Stimulated activated CD8-positive, alpha-beta memory T cell treated with anti-CD3 and anti-CD28 coated beads, Interleukin-4, amount 100 ng/mL, for 1 hour (primary cell): ENCODE measurements at places on chromosomes 7 and 10.

GRCh38 chr7:1979591-1980560, 252.9 kb downstream of the MAD1L1 start:
- DNase-seq, result no peak

- no peak for DNase-seq
Measured at GRCh38 chr7:148567524-148567923, 23.0 kb upstream of the C7orf33 start.

DNA sequence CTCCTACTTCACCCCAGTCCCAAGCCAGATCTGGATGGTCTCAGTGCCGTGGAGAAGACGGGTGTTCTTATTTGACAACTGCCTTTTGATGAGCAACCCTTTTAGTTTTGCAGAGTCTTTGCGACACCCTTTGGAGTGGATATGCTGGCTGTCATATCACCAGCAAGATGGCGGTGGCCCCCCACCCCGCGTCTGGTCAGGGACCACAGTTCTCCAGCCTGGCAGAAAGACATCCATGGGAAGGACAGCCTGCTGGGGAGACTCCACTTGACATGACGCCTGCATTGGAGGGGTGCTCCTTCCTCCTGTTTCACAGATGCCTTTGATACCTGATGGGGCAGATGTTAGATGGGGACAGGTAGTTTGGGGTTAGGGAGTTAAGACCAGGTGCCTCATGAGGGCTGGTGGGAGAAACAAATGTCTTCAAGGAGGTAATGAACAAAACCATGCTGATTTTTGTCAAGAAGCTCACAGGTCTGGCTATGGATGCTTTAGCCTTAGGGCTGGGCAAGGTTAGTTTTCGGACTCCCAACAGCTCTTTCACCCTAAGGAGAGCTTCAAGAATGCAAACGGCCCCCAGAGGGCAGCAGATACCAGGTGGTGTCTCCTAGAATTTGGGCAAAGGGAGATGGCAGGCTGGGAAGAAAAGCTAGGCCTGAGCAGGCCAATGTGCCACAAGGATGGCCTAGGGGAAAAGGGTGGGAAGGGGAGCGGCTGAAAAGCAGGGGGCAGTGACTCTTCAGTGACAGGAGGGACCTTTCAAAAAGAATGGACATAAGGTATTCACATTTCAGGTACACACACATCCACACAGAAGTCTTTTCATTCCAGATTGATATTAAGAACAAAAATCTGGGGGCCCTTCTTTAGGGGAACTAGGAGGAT, 95.2 kb downstream of the CLEC2L start:
- no peak for DNase-seq

GRCh38 chr7:22486597-22486996, 13.4 kb downstream of the STEAP1B start:
- no peak for DNase-seq

DNA sequence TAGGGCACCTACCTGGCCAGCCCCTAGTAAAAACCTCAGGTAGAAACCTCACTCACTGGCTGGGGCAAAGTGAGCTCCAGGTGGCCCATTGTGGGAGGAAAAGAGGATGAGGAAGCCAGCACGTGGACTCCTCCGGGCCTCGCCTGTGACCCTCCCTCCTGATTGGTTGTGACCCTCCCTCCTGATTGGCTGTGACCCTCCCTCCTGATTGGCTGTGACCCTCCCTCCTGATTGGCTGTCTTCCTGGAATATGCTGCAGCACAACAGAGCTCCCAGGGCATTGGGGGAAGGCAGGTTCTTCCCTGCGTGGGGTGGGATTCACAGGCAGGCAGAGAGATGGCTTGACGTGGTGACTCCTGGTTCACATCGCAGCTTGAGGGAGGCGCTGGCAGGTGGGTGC, 343.0 kb downstream of the GLRX3 start:
- no peak for DNase-seq

- no peak for DNase-seq
Measured at GRCh38 chr7:136348542-136349192, 371.5 kb upstream of the MTPN start.

GRCh38 chr7:50396856-50397255, 53.3 kb downstream of the FIGNL1 start:
- no peak for DNase-seq

GRCh38 chr7:36535866-36536664, 146.4 kb downstream of the ANLN start:
- no peak for DNase-seq

- DNase-seq, result no peak
Measured at GRCh38 chr10:5992398-5992797, 15.1 kb upstream of the IL15RA start.

GRCh38 chr10:73625004-73625883, 16.0 kb downstream of the MYOZ1 start:
- no peak for DNase-seq

DNA sequence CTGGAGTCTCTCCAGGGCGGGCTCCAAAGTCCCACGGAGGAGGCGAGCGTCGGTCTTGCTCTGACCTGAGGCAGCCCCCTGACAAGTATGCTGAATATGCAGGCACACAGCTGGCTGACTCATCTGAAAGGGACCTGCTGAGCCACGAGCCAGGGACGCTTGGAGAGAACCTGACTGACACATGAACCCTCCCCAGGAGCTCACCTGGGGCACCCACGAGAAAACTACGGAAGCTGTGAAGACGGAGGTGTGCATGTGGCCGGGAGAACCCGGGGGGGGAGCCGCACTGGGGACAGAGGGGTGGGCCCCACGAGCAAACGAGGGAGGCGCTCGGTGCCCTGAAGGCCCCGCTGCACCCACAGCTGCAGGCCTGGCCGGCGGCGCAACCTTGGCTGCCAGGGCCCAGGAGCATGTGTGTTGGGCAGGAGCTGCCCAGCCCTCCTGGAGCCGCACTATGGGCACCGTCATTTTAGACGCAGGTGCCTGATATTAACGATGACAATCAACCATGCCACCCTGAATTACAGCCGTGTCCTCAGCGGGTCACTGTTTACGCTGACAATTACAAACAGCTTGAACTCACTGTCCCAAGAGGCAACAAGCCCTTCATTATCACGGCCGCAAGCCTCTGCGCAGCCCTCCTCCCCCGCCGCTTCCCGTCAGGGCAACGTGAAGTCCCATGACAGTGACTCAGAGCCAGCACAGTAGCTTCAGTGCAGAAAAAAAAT, 64.7 kb downstream of the DIP2C start:
- no peak for DNase-seq

GRCh38 chr10:45179691-45180090, 135.7 kb downstream of the OR13A1 start:
- no peak for DNase-seq

DNA sequence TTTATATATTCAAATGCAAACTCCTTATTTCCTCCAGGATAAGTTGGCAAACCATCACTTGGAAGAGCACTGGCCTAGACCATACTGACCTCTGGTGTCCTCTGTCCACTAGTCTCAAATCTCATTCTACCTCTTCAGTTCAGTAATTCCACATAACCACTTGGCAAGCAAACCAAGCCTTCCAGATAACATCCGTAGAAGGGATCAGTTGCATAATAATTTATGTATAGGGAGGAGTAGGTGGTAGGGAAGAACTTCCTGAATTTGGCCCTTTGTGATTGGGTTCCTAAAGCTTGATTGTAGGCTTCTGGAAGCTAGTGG, 55.0 kb downstream of the WAC start:
- DNase-seq, result no peak

DNA sequence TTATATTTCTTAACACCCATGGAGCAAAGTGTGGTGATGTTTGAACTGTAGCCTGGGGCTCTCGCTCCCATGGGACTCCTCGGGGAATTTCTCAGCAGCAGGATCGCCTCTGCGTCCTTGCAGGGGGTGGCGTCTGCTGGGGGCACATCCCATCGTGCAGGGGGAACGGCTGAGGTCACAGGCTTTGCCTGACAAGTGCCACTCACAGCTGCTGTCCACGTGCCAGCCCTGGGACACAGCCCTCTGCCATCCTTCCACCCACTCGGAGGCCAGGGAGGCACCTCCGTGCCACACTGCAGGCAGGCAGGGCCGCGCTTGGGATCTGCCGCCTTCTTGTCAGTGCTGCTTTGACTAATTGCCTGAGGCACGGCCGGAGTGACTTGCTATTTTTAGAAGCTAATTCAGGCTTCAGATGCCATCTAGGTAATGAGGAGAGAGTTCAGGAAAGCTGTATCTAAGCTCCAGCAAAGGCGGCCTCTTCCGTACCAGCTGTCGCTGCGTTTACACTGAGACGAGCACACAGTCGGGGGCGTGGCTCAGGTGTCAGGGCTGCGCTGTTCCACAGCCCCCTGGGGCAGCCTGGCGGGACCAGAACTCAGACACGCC, 45.7 kb downstream of the PITRM1 start:
- DNase-seq, result no peak
